Fibroblast of lung (primary cell): ENCODE measurements at places on chromosomes 1 and 21.

DNA sequence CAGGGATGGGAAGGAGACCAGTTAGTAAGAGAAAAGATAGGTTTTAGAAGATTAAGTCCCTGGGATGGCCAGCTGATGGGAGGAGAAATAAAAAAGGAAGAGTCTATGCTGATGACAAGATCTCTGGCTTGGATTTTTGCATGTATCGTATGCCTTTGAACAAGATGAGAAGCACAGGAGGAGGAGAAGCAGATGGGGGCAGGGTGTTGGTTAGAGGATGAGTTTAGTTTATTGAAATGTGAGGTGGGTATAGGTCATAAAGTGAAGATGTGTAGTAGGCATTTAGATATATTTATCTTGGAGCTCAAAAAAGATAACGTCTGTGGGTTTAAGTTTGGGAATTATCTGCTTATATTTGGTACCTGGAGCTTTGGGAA is 1.4 kb downstream of the TIPRL start:
- DNase-seq: no peak

GRCh38 chr1:78855258-78855657 is 151.3 kb downstream of the ADGRL4 start:
- DNase-seq: no peak

DNA sequence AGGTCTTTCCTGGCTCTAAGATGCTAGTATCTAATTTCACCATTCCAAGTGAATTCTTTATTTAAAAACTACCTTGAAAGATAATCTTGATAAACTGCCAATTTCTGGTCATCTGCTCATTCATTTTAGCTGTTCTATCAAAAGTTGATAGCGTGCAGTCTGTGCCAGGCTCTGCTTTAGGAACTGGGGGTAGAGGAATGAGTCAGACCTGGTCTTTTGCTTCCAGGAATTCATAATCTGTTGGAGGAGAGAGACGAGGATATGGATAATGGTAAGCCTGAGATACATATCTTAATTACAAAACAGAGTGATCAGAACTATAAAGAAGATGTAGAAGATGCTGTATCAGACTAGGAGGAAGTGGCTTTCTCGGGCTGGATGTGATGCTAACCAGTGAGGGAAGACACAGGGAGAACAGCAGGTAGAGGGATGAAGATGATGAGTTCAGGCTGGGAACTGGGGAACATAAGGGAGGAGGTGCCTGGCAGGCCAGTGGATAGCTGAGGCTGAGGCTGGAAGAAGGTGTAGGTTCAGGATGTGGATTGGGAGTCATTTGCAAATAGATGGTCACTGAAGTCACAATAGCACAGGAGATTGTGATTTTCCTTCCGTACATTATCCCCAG is 12.3 kb upstream of the PHC2 start:
- peak; percentile 52 for DNase-seq

DNA sequence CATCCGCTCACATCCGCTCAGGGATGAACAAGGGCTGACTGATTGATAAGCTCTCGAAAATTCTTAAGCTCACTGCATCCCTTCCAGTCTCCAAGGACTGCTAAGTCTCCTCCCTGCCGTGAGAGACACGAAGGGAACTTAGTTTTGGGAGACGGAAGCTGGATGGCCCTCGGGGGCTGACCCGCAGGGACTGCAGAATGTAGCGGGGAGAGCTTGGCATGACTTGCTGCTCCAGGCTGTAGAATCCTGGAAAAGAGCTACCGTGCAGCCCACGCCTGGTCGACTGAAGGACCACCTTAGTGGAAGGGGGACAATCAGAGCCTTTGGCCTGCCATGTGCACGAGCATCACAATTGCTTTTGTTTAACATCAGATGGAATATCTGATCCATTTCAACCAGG is 5.3 kb downstream of the ANKRD65 start:
- no peak for DNase-seq

DNA sequence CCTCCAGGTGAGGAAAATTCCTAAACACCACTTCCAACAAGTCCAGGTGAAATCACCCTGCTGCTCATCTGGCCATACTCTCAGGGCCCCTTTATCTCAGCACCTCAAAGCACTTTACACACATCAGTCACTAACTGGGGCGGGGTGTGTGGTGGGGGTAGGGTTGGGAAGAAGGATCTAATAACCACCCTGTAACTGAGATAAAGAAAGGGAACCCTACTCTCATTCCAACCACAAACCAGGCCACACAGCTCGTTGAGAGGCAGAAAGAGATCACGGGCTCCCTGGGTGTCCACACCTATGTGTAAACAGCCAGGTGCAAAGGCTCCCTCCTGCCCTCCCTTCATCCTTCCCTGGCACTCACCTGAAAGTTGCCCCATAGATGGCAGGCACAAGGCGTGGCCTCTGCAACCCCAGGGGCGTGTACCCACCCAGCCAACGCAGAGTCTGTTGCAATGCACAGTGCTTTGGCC is 20.4 kb downstream of the GPR161 start:
- DNase-seq: no peak

- DNase-seq: no peak
Measured at GRCh38 chr1:44029260-44029910, 1.9 kb downstream of the SLC6A9 start.

DNA sequence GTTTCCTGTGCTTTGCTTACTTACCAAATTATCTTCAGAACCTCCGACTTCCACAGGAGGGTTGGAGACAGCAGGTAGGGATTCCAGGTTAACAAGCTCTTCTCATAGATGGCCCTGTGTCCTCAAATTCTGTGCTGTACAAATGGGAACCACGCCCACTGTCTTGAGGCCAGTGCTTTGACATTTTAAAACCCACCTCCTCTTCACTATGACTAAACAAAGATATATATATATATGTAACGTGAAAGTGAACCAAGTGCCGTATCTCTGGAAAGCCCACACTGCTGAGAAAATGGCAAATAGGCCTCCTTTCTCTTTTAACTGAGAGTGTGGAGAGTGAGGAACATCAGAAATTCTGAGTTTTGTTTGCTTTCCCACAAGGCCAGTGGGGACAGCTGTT is 99.6 kb downstream of the ZBTB18 start:
- no peak for DNase-seq

DNA sequence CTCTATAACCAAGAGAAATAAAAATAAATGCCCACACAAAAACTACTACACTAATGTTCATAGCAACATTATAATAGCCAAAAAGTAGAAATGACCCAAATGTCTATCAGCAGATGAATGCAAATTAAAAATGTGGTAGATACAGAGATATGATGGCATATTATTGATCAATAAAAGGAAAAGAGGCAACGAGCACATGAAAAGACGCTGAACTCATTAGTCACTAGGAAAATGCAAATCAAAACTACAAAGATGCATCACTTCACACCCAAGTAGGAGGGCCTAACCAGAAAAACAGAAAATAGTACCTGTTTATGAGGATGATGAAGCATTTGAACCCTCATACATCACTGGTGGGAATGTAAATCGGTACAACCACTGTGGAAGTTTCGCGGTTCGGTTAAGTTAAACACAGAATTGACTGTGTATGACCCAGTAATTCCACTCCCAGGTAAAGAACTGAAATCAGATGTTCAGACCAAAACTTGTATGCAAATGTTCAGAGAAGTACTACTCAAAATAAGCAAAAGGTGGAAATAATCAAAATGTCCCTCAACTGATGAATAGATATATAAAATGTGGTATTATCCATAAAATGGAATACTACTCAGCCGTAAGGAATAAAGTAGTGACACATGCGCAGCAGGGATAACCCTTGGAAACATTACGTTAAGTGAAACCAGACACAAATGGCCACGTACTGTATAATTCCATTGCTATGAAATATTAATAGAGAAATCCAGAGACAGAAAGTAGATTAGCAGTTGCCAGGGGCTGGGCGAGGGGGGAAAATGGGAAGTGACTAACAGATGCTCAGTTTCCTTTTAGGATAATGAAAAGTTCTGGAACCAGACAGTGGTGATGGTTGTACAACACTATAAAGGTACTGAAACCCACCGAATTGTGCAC is 3.1 kb downstream of the USP48 start:
- DNase-seq: no peak

GRCh38 chr1:118110580-118110979 is 74.4 kb downstream of the SPAG17 start:
- DNase-seq: peak; percentile 19

- DNase-seq: peak; percentile 1
Measured at GRCh38 chr21:24456358-24456757, 1150.9 kb downstream of the MRPL39 start.

GRCh38 chr21:35648512-35648911 is 411.8 kb downstream of the SETD4 start:
- DNase-seq: no peak

DNA sequence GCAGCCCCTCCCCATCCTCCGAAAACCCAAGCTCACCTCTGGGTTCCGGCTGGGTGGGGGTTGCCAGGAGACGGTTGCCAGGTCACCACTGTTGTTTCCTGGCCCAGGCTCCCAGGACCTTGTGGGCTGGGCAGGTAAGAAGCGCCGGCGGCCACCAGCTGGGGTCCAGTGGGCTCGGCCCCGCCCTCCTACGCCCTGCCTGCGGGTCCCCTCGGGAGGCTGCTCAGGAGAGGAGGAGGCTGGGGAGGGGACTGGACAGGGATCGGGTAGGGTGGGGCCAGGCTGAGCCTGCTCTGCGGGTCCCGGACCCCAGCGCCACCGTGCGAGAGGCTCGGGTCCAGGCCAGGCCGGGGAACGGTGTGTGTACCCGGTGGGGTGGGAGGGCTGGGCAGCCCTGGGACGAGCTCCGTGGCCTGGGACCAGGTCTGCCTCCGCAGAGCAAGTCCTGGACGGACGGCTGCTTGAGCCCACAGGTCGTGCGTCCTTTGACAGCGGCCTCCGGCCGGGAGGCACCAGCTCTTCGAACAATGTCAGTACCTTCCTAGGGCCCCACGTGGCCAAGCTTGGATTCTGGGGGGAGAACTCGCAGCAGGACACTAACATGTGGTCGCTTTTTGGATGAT is at the start of gene TTLL10:
Gene TTLL10 (plus strand): TSS at position 88 of the 623 bp plus-strand sequence. CDS start 5,336 bp downstream, outside the sequence.
- DNase-seq: no peak

DNA sequence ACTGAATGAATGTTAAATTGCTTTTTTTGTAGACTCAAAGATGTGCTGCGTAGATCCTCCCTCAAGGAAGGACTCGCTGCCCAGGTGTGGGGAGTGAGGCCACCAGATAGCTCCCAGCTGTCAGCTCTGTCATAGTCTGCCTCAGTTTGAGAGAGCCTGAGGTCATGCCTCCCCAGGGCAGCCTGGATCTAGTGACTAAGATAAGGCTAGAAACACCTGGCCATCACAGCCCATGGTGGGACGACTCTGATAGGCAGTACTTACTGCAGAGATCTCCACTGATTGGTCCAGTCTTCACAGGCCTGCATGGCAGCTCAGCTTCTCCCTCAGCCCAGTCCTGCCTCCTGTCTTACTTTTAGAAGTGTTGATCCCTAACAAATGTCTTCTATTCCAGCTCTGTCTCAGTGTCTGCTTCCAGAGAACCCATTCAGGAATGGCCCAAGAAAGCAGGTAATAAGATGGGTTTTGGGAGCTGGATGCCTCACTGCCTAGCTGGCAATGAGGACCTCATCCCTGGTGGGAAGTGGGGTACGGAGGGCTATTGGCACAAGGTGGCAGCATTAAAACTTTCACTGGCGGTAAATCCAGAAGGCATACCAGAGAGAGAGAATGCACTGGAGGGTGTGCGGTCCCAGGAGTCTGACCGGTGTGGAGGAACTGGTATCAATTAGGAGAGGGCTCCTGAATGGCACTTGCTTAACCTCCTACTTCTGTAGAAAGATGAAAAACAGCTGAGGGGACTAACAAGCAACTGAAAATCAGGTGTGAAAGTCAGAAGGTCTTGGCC is 55.3 kb upstream of the GPR37L1 start:
- DNase-seq: no peak

GRCh38 chr1:202966006-202966898 is 805 bp downstream of the CYB5R1 start:
- DNase-seq: no peak

DNA sequence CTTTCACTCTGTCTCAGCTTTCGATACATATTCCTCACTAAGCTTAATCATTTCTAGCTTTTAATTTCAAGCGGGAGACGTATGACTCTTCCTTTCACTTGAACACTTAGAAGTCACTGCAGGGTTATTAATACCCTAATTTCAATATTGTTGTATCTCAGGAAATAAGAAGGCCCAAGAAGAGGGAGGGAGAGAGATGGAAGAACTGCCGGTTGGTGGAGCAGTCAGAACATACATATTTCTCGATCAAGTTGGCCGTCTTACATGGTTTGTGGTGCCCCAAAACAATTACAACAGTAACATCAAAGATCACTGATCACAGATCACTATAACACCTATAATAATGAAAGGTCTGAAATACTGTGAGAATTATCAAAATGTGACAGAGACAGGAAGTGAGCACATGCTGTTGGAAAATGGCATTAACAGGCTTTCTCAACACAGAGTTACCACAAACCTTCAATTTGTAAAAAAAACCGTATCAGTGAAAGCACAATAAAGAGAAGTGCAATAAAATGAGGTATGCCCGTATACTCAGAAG is 145.4 kb upstream of the HP1BP3 start:
- no peak for DNase-seq

GRCh38 chr1:184424157-184424556 is 37.3 kb downstream of the C1orf21 start:
- no peak for DNase-seq

DNA sequence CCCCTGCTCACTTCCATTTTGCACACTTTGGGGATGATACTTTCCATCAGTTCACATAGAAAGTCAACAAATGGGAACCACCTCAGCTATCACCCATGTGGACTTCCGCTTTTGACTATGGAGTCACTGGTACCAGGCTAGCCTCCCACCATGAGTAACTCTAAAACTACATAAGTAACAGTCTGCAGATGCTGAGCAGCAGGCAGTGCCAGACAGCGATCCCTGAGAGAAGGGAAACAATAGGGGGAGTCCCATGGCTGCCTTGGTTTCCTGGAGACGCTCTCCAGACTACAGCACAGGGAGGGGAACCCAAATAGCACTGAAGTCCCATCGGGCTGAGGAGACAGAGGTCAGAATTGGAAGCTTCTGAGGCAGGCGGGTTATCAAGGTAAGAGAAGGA is 2.8 kb upstream of the TFF2 start:
- DNase-seq: no peak

DNA sequence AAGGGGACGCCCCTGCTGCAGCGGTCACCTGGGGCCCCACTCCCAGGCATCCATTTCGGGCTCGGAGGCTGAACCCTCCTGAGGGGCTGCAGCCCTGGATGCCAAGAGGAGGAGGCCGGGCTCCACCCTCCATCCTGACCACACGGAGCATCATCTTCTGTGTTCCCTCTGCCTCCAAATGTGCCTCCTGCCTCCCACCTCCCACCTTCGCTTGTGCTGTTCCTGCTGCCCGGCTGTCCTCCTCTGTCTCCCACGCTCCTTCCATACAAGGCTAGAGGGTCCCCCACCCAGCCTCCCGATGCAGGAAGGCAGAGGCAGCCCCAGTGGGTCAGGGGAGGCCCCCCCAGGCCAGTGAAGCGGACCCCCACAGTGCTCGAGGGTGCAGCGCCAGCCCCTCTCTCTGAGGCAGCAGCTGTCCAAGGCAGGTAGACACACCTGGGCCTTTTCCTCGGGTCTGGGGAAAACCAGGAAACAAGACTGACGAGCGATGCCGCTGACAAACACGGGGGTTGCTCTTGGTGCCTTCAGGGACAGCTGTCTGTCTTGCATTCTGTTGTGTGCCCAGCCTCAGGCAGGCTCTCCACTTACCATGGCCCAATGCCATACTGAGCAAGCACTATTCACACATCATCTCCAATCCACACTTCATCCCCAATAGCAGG is 16.8 kb upstream of the PLEKHG5 start:
- DNase-seq: no peak
